ENCODE measurements at places on chromosomes 3 and 15.
A peak's percentile ranks its signal among the peaks of the same experiment; 100 is the strongest.

DNA sequence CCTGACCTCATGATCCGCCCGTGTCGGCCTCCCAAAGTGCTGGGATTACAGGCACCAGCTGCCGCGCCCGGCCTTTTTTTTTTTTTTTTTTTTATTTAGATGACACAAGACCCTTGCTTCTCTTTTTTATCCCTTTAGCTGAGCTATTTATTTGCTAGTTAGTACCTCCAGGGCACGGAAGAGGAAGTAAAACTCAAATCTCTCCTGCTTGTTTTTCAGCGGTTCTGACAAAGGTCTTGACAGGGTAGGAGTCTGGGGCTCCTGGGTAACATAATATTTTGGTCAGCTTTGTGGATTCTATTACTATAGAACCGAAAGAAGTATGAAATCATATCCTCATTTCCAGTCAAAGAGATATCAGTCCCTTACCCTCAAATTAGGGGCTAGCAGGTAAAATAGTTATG lies 44.0 kb upstream of the ETV5 start:
- no peak for DNase-seq

- DNase-seq: no peak
These were observed 10.5 kb downstream of the ANPEP start for GRCh38 chr15:89803941-89804800.

GRCh38 chr3:71052716-71053115 lies 530.8 kb downstream of the FOXP1 start:
- no peak for DNase-seq

DNA sequence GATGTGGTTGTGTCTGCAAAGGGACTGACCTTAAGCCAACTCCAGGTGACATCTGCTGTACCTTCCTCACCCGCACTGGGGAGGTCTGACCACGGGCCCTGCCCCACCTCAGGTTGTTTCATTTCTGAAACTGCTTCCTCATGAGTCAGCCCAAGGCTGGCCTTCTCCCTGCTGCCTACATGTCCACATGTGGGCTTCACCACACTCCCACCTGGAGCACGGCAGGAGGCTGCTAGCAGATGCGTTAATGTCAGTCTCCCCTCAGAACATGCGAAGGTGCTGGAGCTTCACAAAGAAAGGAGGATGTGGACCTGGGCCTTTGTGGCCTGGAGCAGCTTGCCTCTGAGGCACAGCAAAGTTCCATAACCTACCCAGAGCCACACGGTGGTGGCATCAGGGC lies 69.4 kb upstream of the PLXNA1 start:
- DNase-seq: no peak

GRCh38 chr3:44883999-44884431 lies 9.6 kb downstream of the TGM4 start:
- no peak for DNase-seq

DNA sequence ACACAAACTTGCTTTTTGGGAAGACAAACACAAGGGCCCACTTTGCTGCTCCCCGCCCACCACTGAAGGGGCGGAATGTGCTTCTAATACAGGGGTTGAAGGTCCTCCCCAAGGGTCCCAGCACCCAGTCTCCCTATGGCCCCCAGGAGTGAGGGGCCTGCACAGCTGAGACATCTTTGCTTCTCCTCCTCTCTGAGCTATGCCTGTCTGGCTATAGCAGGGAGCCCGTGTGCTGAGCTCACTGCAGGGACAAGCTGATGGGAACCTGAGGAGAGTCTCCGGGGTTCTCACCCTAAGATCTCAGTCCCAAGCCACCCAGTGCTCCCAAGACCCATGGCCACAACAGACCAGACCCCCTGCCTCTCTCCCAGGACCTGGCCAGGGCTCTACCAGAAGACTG lies 61.1 kb upstream of the ACAN start:
- DNase-seq: no peak

DNA sequence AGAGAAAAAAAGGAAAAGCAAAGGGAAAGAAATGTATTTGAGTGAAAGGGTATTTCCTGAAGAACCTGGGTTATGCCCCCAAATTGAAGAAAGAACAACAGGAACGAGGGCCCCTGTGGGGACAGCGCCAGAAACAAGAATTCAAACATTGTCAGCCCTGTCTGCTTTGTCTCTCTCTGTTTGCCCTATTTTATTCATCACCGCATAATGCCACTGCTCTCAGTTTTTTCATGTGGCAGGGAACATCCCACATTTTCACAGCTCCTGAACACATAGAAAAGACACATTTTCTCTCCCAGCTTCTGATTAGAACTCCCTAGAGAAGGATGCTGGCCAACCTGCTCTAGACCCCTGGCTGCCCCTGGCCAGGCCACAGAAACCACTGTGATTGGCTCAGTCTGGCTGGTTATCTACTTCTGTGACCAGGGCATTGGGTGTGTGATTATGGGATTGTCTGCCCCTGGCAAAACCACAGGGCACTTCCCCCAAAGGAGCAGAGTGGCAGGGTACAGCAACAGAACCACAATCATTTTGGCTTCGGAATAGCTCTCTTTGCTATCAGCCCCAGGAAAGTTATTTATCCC lies 31.3 kb upstream of the CCDC54 start:
- peak; percentile 22 for DNase-seq

- DNase-seq: no peak
These were observed 75.3 kb upstream of the ACP3 start for GRCh38 chr3:132241776-132242514.

DNA sequence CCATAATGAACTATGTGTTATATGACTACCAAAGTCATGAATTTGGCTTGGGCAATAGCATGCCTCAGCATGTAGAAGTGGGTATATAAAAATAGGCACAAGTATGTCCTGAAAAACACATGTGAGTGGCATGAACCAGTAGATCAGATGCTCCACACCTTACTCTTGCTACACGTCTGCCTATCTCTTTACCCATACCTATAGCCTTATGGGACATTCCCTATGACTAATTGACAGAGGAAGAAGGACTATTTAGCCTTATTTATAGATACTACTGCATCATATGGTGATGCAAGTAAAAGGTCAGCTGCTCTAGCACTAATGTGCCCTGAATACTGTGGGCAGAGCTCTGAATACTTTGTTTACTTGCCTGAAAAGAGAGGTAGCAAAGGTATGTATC lies 81.0 kb upstream of the ZPLD1 start:
- no peak for DNase-seq

GRCh38 chr15:35206060-35206675 lies 121.1 kb upstream of the NANOGP8 start:
- DNase-seq: no peak

DNA sequence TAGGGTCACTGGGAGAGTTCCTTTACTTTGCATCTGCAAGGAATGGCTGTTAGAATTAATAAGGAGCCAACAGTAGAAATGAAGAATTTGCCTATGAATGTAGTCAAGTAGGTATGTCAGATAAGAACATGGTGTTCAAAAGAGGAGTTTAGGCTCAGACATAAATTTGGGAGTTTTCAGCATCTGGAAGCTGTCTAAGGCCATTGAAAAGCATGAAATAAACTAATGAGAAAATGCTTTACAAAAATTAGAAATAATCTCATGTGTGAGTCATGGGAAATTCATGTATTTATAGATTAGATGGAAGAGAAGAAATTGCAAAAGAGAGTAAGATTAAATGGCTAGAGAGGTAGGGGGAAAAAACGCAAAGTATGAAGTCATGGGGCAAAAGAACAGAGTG lies 201.9 kb downstream of the DIPK2A start:
- no peak for DNase-seq

GRCh38 chr15:43463507-43463906 lies 29.4 kb downstream of the TP53BP1 start:
- DNase-seq: no peak

GRCh38 chr15:50377867-50378751 lies 23.1 kb upstream of the GABPB1 start:
- DNase-seq: no peak

- no peak for DNase-seq
These were observed 97.7 kb upstream of the SAMMSON start for GRCh38 chr3:69901802-69902201.

GRCh38 chr3:196686436-196686835 lies 25.6 kb downstream of the CEP19 start:
- no peak for DNase-seq

DNA sequence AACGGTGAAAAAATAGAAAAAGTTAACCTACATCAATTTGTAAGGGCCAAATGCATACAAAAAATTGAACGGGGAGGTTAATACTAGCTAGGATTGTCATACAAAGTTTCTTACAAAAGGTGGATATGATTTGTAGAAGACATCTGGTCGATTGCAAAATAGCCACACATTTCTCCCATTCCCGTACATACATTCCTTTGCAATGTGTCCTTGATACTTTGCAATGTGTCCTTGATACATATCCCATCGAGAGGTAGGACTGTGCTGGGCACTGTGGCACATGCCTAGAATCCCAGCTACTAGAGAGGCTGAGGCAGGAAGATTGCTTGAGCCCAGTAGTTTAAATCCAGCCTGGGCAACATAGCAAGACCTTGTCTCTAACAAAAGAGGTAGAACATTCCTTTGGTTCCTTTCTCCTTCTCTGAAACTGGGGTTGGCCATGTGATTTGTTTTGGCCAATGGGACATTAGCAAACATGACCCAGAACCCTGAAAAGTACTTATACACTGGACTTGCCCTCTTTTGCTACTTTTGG lies 9.5 kb downstream of the TTBK2 start:
- no peak for DNase-seq

- DNase-seq: no peak
These were observed 630.4 kb upstream of the TBL1XR1 start for GRCh38 chr3:177827511-177828207.

DNA sequence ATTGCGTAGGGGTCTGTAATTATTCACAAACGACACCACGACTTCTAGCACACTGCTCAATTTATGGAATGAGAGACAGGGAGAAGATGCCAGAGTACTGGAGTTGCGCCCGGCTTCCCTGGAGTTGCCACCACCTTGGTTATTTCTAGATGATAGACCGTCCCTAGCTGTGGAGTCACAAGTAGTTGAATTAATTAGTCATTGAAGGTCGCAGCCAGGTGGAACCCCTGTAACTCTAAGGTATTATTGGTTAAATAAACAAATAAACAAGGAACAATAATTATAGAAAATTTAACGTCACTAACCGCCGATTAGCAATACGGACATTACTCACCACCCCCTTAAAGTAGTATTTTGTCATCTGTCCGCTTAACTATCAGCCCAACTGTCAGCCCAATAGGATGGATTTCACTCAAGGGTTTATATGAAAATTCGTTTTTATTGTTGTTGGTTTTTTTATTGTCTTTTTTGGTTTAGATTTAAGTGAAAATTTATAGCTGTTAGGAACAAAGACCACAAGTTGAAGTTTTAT lies 911 bp upstream of the AZI2 start:
- DNase-seq: no peak

- no peak for DNase-seq
These were observed 1072.0 kb downstream of the NSUN3 start for GRCh38 chr3:95134693-95135413.

All from retina (tissue), 1 donor.